ENCODE measurements at places on chromosomes 2 and 18. TPM values are rescaled to one million over a fixed set of nuclear protein-coding genes. Genes with fewer than 3 reads are reported as not detected.

DNA sequence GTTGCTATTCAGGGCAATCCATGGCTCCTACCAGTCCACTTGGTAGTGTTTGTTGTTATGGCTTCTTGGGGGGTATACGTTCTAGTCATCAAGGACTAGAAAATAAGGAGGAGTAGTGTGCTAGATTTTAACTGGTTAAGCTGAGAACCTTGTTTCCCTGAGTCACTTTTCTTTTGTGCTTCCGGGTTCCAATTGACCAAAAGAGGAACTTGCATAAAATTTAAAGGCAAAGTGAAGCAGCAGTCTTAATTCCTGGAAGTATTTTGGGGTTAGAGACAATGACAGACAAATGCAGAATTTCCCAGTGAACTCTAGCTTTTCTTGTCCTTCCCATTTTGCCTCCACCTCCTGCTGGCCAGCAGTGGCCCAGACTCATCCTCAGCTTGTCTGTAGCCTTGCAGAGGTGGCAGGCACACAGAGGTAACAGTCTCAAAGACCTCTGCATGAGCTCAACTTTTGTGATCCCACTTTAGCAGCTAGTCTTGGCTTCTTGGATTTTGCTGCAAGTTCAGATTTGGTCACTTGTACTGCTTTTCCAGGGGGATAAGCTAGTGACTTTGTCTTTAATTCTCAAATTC lies 1105.8 kb upstream of the NXPH2 start:
- no peaks in the 10 kb centered on the region for H3K36me3 ChIP-seq
- no peaks in the 10 kb centered on the region for H3K27me3 ChIP-seq
- no peak overlapping the region for H3K4me3 ChIP-seq
- no peak overlapping the region for H3K27ac ChIP-seq

- peaks cover 6% of the 10 kb centered on the region for H3K4me1 ChIP-seq
- H3K36me3 ChIP-seq = no peaks in the 10 kb centered on the region
- H3K27ac ChIP-seq = no peak overlapping the region
- no peak overlapping the region for H3K4me3 ChIP-seq
These were observed 88.0 kb downstream of the COMMD1 start for GRCh38 chr2:61993422-61994024.

HEATR5B gene
- 7.1 TPM for total RNA-seq

REG3G gene
- not detected for total RNA-seq

ALPI gene
- not detected for total RNA-seq

DNA sequence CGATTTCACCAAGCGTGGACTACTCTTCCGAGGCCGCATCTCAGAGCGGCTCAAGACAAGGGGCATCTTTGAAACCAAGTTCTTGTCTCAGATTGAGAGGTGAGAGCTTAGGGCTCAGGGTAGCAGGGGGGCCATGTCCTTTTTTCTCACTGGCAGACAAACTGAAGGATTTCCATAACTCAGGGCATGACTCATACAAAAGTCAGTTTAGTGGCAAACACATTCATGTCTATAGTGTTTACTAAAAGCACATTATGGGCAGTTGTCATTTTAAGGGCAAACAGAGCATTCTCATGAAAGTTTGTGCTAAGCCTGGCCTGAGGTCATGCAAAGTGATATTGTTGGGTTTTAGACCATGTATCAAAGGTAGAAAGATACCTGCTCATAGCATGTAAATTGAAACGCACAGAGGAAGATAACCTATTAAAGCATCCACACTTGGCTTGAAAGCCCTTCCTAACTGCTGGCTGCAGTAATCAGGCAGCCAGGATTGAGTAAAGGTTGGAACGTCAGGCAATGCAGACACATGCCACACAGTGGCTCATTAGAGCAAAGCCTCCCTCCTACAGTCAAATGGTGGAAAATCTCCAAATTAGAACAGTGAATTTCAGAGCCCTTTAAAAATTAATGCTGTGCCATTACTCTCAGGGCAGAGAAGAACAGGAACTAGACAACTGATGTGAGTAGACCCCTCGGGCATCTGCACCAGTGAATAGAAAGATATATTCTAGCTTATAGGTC lies 54.2 kb downstream of the HK2 start:
- no peaks in the 10 kb centered on the region for H3K27me3 ChIP-seq
- peak overlapping the region; percentile 73 for H3K27ac ChIP-seq
- peaks cover 57% of the 10 kb centered on the region for H3K4me1 ChIP-seq
- DNase-seq = peak; percentile 90
- H3K36me3 ChIP-seq = peaks cover 19% of the 10 kb centered on the region
- H3K4me3 ChIP-seq = no peak overlapping the region

DNA sequence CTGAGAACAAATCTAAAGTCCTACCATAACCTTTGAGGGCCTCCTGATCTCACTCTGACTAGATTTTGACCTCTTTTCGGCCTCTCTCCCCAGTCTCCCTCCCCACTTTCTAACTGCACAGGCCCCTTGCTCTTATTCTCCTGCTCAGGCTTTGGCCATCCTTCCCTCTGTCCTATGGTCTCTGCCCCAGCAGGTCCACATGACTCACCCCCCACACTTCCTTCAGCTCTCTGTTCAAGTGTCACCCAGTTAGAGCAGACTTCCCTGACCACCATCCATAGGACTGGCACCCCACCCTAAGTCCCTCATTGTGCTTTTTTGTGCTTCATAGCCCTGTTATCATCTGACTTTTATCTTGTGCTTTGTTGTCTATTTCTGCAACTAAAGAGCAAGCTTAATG lies 41.2 kb upstream of the NT5C1B start:
- no peak for DNase-seq
- H3K27me3 ChIP-seq = no peaks in the 10 kb centered on the region
- no peak overlapping the region for H3K27ac ChIP-seq
- no peaks in the 10 kb centered on the region for H3K4me1 ChIP-seq
- no peak overlapping the region for H3K4me3 ChIP-seq

DNA sequence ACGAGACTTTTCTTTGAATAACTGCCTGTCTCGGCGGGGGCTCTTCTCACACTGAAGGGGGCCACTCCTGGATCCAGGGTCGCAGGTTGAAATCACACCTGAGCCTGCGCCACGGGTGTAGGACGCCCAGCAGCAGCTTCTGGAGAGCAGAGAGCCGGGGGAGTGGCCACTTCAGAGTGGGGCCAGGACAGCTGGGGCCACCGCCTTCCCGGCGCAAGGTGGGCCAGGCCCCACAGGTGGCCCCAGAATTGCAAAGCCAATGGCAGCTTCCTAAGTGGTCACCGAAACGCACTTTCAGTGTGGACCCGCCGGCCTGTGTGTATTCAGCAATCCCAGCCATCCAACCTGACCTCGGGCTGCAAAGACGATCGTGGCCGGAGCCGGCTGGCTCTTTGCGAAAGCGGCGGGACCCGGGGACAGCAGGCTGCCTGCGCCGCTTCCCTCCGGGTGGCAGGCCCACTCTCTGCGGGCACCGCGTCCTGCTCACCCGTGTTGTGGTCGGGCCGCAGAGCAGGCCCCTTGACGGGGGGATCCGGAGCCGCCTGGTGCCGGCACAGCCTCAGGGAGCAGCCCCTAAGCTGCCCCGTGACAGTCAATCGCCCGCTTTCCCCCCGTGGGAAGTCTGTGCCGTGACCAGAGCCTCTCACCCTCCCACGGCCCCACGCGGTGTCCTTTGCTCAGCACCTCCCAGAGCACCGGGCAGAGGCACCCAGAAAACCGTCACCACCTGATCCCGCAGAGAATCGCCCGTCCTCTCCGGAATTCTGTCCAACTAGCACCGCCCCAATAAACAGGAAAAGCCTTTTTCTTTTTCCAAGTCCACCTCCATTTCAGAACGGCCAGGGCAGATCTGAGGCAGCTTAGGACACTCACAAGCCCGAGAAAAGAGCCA lies 144.7 kb downstream of the ZNF516 start:
- H3K4me3 ChIP-seq = no peak overlapping the region
- no peak overlapping the region for H3K27ac ChIP-seq
- no peaks in the 10 kb centered on the region for H3K27me3 ChIP-seq
- no peaks in the 10 kb centered on the region for H3K36me3 ChIP-seq

GRCh38 chr2:113894156-113894743 lies 4.4 kb downstream of the ACTR3 start:
- H3K4me3 ChIP-seq = no peak overlapping the region
- no peak for DNase-seq
- peaks cover 62% of the 10 kb centered on the region for H3K36me3 ChIP-seq
- H3K27ac ChIP-seq = peak overlapping the region; percentile 29
- peaks cover 45% of the 10 kb centered on the region for H3K4me1 ChIP-seq

DNAH7 gene
- under 0.01 TPM for total RNA-seq

DNA sequence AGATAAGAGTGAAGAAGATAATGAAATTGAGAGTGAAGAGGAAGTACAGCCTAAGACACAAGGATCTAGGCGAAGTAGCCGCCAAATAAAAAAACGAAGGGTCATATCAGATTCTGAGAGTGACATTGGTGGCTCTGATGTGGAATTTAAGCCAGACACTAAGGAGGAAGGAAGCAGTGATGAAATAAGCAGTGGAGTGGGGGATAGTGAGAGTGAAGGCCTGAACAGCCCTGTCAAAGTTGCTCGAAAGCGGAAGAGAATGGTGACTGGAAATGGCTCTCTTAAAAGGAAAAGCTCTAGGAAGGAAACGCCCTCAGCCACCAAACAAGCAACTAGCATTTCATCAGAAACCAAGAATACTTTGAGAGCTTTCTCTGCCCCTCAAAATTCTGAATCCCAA lies 15.7 kb downstream of the MSH6 start:
- H3K27ac ChIP-seq = no peak overlapping the region
- DNase-seq = no peak
- no peaks in the 10 kb centered on the region for H3K4me1 ChIP-seq
- no peaks in the 10 kb centered on the region for H3K27me3 ChIP-seq
- H3K36me3 ChIP-seq = peaks cover 99% of the 10 kb centered on the region

CRYGD gene
- not detected for total RNA-seq

DNA sequence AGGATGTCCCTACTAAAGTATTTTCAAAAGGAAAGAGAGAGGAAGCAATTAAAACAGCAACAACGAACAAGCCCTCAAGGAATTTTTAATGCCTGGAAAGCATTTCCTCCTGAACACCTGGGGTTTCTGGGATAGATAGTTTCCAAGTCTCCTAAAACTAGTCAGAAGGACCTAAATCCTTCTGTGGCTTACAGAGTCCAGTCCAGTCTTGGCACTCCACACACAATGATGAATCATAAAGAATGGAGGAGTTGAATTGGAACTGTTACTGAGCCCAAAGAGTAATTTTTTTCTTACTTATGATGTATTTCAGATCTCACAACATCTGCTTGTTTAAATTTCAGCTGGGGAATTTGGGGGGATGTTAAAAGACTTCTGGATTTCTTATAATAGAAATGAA lies 144.6 kb upstream of the SETBP1 start:
- no peak for DNase-seq
- no peak overlapping the region for H3K27ac ChIP-seq
- H3K27me3 ChIP-seq = no peaks in the 10 kb centered on the region
- H3K4me1 ChIP-seq = peaks cover 26% of the 10 kb centered on the region
- H3K4me3 ChIP-seq = no peak overlapping the region

SH2D6 gene
- not detected for total RNA-seq

LMAN2L gene
- total RNA-seq = 52.5 TPM

GRCh38 chr2:23235736-23236135 lies 149.2 kb upstream of the KLHL29 start:
- H3K4me3 ChIP-seq = no peak overlapping the region
- H3K36me3 ChIP-seq = no peaks in the 10 kb centered on the region
- no peaks in the 10 kb centered on the region for H3K4me1 ChIP-seq
- DNase-seq = no peak

DNA sequence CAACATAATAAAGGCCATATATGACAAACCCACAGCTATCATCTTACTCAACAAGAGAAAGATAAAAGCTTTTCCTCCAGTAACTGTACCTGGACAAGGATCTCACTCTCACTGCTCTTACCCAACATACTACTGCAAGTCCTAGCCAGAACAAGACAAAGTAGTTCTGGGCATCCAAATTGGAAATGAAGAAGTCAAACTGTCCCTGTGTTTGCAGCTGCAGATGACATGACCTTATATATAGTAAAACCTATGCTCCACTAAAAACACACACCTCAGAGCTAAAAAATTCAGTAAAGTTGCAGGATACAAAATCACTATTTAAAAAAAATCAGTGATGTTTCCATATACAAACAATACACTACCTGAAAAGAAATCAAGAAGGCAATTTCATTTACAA lies 32.2 kb downstream of the USP34 start:
- no peak for DNase-seq
- peaks cover 7% of the 10 kb centered on the region for H3K4me1 ChIP-seq
- H3K27ac ChIP-seq = no peak overlapping the region
- H3K36me3 ChIP-seq = 0 out of 2 replicates have a peak, but pooled peaks cover 2% of the 10 kb centered on the region
- H3K27me3 ChIP-seq = no peaks in the 10 kb centered on the region

GRCh38 chr2:183490914-183491313 lies 366.7 kb downstream of the NUP35 start:
- no peak overlapping the region for H3K27ac ChIP-seq
- H3K4me3 ChIP-seq = no peak overlapping the region
- H3K27me3 ChIP-seq = no peaks in the 10 kb centered on the region

DNA sequence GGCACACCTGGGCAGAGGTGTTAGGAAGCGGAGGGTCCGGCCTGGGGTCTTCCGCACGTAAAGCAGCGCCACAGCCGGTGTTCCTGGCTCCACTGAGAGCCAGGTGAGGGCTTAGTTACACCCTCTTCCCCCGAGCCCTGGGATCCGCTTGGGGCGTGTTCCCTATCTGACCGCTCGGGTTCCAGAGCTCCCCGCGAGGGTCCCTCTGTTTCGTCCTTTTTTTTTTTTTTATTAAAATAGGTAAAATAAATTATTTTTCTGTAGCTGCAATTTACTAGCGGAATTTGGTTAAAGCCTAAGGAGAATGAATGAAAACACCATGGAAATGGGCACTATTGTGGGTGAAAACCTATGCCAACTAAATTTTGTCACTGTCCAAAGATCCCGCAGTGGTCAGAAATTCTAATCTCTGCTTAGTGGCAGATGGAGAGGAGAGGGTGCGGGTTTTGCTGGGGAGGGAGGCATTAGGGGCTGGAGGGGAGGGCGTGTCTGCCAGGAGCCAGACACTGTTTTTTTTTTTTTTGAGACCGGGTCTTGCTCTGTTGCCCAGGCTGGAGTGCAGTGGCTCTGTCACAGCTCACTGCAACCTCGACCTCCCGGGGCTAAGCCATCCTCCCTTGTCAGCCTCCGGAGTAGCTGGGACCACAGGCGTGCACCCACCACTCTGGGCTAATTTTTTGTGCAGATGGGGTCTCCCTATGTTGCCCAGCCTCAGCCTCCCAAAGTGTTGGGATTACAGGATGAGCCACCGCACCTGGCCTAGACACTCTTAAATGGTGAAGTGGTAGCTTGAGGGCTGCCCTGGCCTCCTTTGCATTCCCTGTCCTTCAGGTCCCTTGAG lies 834 bp downstream of the PDCL3 start:
- peak overlapping the region; percentile 49 for H3K27ac ChIP-seq
- peak overlapping the region; percentile 70 for H3K4me3 ChIP-seq
- peaks cover 6% of the 10 kb centered on the region for H3K36me3 ChIP-seq
- H3K4me1 ChIP-seq = peaks cover 17% of the 10 kb centered on the region
- no peaks in the 10 kb centered on the region for H3K27me3 ChIP-seq

- DNase-seq = no peak
- peaks cover 71% of the 10 kb centered on the region for H3K36me3 ChIP-seq
- peaks cover 6% of the 10 kb centered on the region for H3K4me1 ChIP-seq
- H3K4me3 ChIP-seq = no peak overlapping the region
These were observed 74.1 kb downstream of the CTIF start for GRCh38 chr18:48612917-48613316.

DNAJC5G gene
- total RNA-seq = not detected

SFTPB gene
- total RNA-seq = not detected

DRC1 gene
- not detected for total RNA-seq

GALNT14 gene
- total RNA-seq = 0.21 TPM

- H3K4me1 ChIP-seq = no peaks in the 10 kb centered on the region
- peaks cover 11% of the 10 kb centered on the region for H3K36me3 ChIP-seq
- no peak overlapping the region for H3K27ac ChIP-seq
- no peaks in the 10 kb centered on the region for H3K27me3 ChIP-seq
These were observed 8.3 kb downstream of the ZDBF2 start for GRCh38 chr2:206282746-206283145.

HNMT gene
- total RNA-seq = 65.8 TPM

PRKAG3 gene
- not detected for total RNA-seq

GPR75 gene
- total RNA-seq = 2.3 TPM

GRCh38 chr2:31446848-31447247 lies 32.3 kb upstream of the XDH start:
- no peaks in the 10 kb centered on the region for H3K4me1 ChIP-seq
- no peaks in the 10 kb centered on the region for H3K36me3 ChIP-seq
- no peak for DNase-seq
- no peaks in the 10 kb centered on the region for H3K27me3 ChIP-seq
